ENCODE measurements at places on chromosomes 4 and X.

DNA sequence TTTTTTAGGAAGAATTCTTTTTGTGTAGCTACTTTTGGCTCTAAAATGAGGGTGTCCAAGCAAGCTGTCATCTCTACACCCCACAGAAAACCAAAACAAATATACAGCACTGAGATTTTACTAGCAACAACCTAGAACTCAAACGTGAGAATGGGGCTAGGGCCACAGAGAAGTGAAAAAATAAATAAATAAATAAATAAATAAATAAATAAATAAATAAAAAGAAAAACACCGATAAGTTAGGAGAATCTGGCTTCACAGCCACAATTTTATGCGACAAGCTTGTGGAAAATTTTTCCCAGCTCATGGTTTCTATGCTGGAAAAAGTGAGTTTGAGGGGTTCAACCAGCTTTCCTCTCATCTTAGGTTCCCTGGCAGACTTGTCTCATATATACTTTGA, 324.6 kb upstream of the TACR3 start:
- DNase-seq, result no peak

DNA sequence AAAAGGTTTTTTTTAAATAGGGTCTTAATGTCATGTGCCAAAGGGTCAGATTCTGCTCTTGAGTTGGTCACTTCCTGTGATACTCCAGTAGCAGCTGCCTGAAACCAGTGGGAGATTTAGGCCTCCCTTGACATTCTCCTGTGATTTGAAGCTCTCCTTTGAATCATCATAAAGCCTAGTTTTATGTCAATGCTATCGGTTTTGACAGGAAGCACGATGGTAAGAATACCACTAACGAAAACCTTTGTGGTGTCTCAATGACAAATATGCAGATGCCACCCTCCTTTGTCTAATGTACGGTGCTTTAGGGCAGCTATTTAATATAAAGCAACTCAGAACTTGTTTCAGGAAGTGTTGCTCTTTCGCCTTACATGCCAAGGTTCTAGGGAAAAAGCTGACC, 44.2 kb downstream of the CCNI start:
- no peak for DNase-seq

GRCh38 chr4:152351080-152351479, 184.8 kb downstream of the FBXW7 start:
- no peak for DNase-seq

- DNase-seq, result no peak
Measured at GRCh38 chr4:155807021-155807420, 48.2 kb downstream of the GUCY1B1 start.

GRCh38 chr4:120065974-120066516, 603 bp downstream of the MAD2L1 start:
- DNase-seq, result peak; percentile 88

DNA sequence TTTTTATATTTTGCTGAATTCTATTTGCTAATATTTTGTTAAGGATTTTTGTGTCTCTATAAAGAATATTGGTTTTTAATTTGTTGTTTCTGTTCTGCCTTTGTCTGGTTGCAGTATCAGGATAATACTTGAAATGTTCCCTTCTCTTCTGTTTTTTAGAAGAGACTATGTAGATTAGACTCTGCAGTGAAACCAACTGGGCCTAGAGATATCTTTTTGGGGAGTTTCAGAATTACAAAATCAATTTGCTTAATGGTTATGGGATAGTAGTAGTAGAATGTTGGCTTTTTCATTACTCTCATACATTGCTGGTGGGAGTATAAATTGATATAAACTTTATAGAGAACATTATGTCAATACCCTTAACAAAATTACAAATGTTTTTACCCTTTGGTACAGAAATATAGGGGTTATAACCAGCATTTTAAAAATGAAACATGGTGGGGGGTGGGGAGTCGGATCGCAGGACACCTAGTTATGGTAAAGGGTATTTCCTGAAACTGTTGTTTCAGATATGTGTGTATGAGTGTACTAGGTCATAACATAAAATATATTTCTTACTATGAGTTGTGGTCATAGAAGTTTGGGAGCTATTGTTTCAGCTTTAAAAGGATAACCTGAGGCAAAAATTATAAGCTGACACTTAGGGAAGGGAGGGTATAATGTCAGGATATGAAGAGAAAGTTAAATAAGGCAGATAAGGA, 29.0 kb downstream of the CLOCK start:
- no peak for DNase-seq

- DNase-seq, result no peak
Measured at GRCh38 chr4:130486186-130486585, 1390.2 kb downstream of the C4orf33 start.
